ENCODE measurements at places on chromosomes 4 and X. TPM values are rescaled to one million over a fixed set of nuclear protein-coding genes. Genes with fewer than 3 reads are reported as not detected.

The MANBA gene
- 37.5 TPM for total RNA-seq

The PLAC1 gene
- total RNA-seq, result 0.27 TPM

The BEND4 gene
- total RNA-seq, result 43.0 TPM

The SLC10A6 gene
- not detected for total RNA-seq

The PLK4 gene
- total RNA-seq, result 37.8 TPM

The RTL5 gene
- total RNA-seq, result 1.0 TPM

The MAGED4B gene
- 88.7 TPM for total RNA-seq

The ITIH6 gene
- total RNA-seq, result 0.04 TPM

The SLC16A2 gene
- 48.4 TPM for total RNA-seq

The UCP1 gene
- 0.15 TPM for total RNA-seq

GRCh38 chrX:12984603-12985319, 9.9 kb downstream of the TMSB4X start:
- peaks cover 12% of the 10 kb centered on the region for H3K36me3 ChIP-seq
- peaks cover 3% of the 10 kb centered on the region for H3K27me3 ChIP-seq
- peaks cover 8% of the 10 kb centered on the region for H3K4me1 ChIP-seq
- no peak overlapping the region for H3K27ac ChIP-seq

- DNase-seq, result peak; percentile 60
- H3K27ac ChIP-seq, result peak overlapping the region; percentile 98
- H3K4me3 ChIP-seq, result peak overlapping the region; percentile 99
- peaks cover 26% of the 10 kb centered on the region for H3K4me1 ChIP-seq
Observed at GRCh38 chr4:99945718-99946355, 581 bp downstream of the DNAJB14 start.

GRCh38 chrX:35046660-35047296, 104.2 kb downstream of the FAM47B start:
- DNase-seq, result no peak
- H3K4me1 ChIP-seq, result no peaks in the 10 kb centered on the region
- H3K27me3 ChIP-seq, result no peaks in the 10 kb centered on the region

- no peaks in the 10 kb centered on the region for H3K27me3 ChIP-seq
- H3K4me3 ChIP-seq, result no peak overlapping the region
- DNase-seq, result no peak
- peaks cover 24% of the 10 kb centered on the region for H3K4me1 ChIP-seq
- no peak overlapping the region for H3K27ac ChIP-seq
- peaks cover 12% of the 10 kb centered on the region for H3K36me3 ChIP-seq
Observed at GRCh38 chr4:113472864-113473263, 288.7 kb downstream of the CAMK2D start.

DNA sequence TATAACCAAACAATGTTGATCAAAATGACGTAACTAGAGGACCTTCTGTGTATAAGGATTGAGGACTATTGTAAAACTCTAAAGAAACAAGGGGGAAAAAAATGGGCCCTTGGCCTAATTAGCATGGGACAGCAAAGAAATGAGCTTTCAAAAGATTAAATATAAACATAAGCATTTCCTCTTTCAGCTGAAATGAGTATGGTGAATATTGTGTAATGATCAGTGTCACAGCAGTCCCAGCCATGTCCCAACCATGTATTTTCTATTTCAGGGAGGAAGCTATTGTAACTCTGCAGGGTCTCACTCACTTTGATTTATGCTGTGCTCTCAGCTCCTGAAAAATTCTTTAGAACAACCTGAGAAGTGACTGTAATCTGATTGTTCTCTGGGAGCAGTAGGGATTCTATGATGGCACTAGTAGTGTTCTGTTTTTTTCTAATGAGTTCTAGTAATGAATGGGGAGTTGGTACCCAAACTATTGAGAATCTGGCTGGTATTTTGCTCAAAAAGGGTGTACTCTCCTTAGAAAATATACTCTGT, 25.8 kb downstream of the ANXA10 start:
- peaks cover 8% of the 10 kb centered on the region for H3K4me1 ChIP-seq
- no peaks in the 10 kb centered on the region for H3K27me3 ChIP-seq
- H3K27ac ChIP-seq, result no peak overlapping the region
- H3K36me3 ChIP-seq, result no peaks in the 10 kb centered on the region
- H3K4me3 ChIP-seq, result no peak overlapping the region

- no peaks in the 10 kb centered on the region for H3K36me3 ChIP-seq
- H3K4me3 ChIP-seq, result no peak overlapping the region
- H3K4me1 ChIP-seq, result no peaks in the 10 kb centered on the region
- H3K27ac ChIP-seq, result no peak overlapping the region
- DNase-seq, result no peak
Observed at GRCh38 chr4:162461952-162462351, 298.2 kb upstream of the FSTL5 start.

DNA sequence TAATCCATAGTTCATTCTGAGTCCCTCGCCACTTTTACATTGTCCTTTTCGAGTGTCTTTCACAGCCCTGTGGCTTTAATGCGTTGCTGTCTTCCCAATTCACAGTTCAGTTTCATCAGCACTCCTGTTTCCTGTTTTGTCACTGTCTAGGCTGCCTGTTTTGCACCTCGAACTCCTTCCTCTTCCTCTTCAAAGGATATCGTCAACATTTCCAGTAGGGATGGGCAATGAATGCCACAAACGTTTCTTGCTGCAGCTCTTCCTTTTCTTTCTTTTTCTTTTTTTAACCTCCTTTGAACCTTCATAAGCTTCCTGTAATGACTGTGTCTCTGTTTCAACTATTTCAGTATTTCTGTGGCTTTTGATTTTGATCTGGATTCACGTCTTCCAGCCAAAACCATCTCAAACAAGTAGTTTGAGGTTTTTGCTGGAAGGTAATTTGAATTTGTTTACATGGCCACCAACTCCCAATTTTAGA, 105.4 kb downstream of the ANXA3 start:
- H3K27ac ChIP-seq, result no peak overlapping the region
- H3K4me3 ChIP-seq, result no peak overlapping the region
- no peaks in the 10 kb centered on the region for H3K36me3 ChIP-seq
- H3K4me1 ChIP-seq, result peaks cover 7% of the 10 kb centered on the region
- DNase-seq, result no peak

- H3K4me3 ChIP-seq, result no peak overlapping the region
- no peaks in the 10 kb centered on the region for H3K36me3 ChIP-seq
- no peak for DNase-seq
Observed at GRCh38 chr4:40710484-40711254, 39.1 kb upstream of the NSUN7 start.

DNA sequence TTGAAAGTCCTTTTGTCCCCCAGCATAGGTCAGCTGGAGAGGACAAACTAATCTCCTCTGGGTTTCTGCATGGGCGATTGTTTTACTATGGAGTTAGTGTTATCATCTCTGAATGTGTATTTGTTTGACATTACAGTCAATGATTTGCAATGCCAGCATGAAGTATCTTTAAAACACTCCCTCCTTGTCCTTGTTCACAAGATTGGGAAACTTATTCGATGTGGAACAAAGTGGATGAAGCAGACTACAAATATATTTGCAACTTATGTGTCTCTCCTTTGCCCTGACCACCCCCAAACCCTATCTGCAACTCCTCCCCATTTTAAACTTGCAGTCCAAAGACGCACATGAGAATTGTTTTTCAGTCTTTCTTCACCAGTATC, 1.5 kb upstream of the PITX2 start:
- peaks cover 77% of the 10 kb centered on the region for H3K4me1 ChIP-seq
- H3K27ac ChIP-seq, result no peak overlapping the region
- H3K36me3 ChIP-seq, result no peaks in the 10 kb centered on the region
- H3K27me3 ChIP-seq, result peaks cover 100% of the 10 kb centered on the region
- no peak for DNase-seq
- no peak overlapping the region for H3K4me3 ChIP-seq

DNA sequence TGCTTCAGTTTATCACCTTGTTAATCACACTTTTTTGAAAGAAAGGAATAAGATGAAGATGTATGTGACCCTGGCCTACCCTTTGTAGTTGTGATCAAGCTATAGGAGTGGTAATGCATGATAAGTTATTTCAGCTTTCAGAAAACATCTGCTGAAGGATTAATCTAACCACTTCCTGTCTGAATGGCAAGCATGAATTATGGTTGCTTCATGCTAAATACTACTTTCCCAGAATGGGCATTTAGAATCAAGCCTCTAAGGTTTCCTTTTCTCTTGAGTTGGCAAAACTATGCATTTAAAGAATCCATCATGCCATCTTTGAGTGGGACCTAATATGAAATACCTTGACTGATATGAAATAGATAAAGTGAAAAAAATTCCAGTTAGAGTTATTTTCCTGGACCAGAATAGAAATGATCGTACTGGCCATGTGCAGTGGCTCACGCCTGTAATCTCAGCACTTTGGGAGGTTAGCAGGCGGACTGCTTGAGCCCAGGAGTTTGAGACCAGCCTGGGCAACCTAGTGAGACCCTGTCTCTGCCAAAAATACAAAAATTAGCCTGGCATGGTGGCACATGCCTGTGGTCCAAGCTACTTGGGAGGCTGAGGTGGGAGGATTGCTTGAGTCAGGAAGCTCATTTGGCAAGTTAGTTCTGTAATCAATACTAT, 59.1 kb downstream of the ANXA3 start:
- no peak for DNase-seq
- H3K4me1 ChIP-seq, result no peaks in the 10 kb centered on the region

- DNase-seq, result no peak
- H3K27ac ChIP-seq, result peak overlapping the region; percentile 17
- peaks cover 32% of the 10 kb centered on the region for H3K4me1 ChIP-seq
- H3K27me3 ChIP-seq, result no peaks in the 10 kb centered on the region
- H3K36me3 ChIP-seq, result no peaks in the 10 kb centered on the region
- no peak overlapping the region for H3K4me3 ChIP-seq
Observed at GRCh38 chr4:176323511-176324160, 3.9 kb downstream of the SPCS3 start.

DNA sequence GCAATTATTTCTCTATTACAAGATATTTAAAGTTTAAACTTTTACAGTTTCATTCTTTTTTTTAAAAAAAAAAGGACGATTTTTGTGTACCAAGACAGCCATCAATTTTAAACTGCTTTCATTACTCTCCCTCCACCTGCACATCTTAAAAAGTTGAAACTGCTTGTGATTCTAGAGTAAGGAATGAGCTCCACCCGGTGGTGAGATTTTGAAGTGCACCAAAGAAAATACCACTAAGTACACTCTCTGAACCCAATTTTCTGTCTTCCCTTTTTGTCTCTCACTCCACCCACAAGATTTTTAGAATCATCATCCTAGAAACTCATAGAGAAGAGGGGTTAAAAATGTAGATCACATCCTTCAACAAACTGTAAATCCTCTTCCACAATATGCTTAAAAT, 91.3 kb upstream of the WDR44 start:
- DNase-seq, result peak; percentile 58
- no peaks in the 10 kb centered on the region for H3K36me3 ChIP-seq
- no peaks in the 10 kb centered on the region for H3K27me3 ChIP-seq
- H3K4me3 ChIP-seq, result no peak overlapping the region
- H3K4me1 ChIP-seq, result peaks cover 20% of the 10 kb centered on the region

DNA sequence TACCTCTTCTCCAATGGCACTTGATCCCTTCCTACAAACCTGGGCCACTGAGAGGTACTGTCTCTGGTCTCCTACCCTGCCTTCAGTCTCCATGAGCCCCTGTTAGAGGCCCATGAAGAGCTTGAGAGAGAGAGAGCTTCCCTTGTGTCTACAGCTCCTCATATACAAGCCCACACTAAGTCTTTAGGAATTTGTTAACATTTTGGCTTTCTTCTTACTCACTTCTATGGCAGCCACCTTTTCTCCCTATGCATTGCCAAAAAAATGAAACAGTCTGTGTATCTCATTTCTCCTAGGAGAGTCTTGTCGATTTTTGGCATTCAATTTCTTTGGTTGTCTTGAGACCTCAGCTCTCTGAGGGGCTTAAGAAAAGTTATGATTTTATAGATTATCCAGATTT, 90.9 kb upstream of the LNX1 start:
- no peak overlapping the region for H3K27ac ChIP-seq
- H3K4me1 ChIP-seq, result no peaks in the 10 kb centered on the region
- no peak overlapping the region for H3K4me3 ChIP-seq
- H3K36me3 ChIP-seq, result no peaks in the 10 kb centered on the region

DNA sequence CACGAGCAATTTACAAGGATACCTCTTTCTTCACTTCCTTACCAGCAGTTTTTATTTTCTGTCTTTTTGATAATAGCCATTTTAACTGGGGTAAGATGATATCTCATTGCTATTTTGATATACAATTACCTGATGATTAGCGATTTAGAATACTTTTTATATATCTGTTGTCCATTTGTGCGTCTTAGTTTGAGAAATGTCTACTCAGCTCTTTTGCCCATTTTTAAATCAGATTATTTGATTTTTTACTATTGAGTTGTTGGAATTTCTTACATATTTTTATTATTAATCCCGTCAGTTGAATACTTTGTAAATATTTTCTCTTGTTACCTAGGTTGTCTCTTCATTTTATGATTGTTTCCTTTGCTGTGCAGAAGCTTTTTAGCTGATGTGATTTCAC, 1.5 kb upstream of the SPIN2A start:
- no peak overlapping the region for H3K4me3 ChIP-seq
- H3K27me3 ChIP-seq, result no peaks in the 10 kb centered on the region
- peaks cover 6% of the 10 kb centered on the region for H3K36me3 ChIP-seq
- DNase-seq, result no peak

GRCh38 chr4:159374749-159375530, 272.1 kb downstream of the RAPGEF2 start:
- peaks cover 2% of the 10 kb centered on the region for H3K27me3 ChIP-seq
- H3K4me3 ChIP-seq, result no peak overlapping the region
- H3K27ac ChIP-seq, result no peak overlapping the region

DNA sequence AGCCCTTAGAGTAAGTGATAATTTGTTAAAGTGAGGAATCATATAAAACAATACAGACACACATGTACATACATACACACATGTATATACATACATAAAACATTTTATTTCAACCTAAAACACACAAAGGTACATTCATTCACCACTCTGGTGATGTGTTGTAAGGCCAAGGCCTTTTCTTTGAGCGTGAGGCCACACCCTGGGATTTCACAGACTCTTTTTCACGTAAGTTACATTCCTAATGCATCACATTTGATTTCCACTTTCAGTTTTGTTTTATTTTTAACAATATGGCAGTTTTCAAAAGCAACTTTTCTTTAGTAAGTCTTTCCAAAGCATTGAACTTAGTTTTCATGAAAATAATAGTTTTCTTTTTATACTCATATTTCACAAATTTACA, 170.7 kb downstream of the COL4A6 start:
- no peak overlapping the region for H3K4me3 ChIP-seq
- no peak for DNase-seq
- H3K27me3 ChIP-seq, result no peaks in the 10 kb centered on the region
- H3K27ac ChIP-seq, result no peak overlapping the region

DNA sequence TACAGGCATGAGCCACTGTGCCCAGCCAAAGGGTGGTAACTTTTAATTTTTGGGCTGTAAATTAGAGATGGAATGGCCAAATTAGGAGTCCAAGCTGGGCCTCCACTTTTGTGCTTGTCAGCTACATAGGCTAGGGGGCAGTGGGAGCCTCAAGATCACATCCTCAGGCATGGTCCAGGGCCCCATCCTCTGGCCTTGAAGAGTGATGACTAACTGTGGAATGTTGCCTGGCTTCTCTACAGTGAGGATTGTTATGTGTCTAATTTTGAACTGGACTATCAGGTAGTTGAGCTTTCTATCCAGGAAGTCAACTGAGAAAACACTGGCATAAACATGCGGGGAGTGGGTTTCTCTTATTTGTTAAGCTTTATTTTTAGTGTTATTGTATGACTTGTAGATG, 33.0 kb downstream of the CCNG2 start:
- peaks cover 53% of the 10 kb centered on the region for H3K27me3 ChIP-seq
- peaks cover 8% of the 10 kb centered on the region for H3K4me1 ChIP-seq
- no peak for DNase-seq

Data from WTC11 (cell line).